AG09309 (cell line): ENCODE measurements at places on chromosomes 3 and 15.

- DNase-seq = no peak
Observed at GRCh38 chr3:13710251-13710650, 161.3 kb downstream of the FBLN2 start.

DNA sequence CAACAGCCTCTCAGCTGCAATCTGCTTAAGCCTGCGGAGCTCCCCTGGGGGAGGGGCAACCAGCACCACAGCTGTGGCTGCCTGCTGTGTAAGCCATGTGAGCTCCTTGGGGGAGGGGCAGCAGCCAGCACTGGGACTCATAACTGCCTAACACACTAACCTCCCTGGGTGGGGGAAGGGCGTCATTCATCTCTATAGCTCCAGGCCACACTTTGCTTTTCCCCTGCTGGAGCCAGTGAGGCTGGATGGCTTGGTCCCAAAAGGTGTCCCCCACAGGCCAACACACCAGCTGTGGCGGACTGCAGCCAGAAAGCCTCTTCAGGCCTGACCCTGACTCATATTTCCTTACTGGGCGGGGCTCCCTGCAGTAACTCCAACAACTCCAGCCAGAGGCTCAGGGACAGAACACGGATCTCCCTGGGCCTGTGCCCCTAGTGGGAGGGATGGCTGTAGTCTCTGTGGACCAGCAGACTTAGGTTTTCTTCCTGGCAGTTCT is 129.8 kb downstream of the PPM1L start:
- no peak for DNase-seq

DNA sequence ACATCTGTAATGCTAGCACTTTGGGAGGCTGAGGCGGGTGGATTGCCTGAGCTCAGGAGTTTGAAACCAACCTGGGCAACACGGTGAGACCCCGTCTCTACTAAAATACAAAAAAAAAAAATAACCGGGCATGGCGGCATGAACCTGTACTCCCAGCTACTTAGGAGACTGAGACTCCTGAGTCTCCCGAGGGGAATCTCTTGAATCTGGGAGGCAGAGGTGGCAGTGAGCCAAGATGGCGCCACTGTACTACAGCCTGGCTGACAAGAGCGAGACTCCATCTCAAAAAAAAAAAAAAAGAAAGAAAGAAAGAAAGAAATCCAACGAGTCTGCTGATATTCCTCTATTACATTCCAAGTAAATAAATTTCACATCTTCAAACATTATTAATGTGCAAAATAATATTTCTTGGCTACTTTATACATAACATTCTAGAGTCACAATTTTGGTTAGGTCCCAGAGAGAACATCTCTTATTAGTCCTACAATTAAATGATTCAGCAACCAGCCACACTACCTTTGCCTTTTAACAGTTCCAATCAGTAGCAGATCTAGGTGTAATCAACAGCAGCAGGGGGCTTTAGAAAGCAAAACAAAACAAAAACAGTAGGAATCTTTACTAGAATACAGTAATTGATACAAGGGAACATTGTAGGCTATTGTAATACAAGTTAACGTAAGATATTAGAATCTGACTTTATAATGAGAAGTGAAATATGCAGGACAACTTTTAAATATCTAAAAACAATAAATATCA is 195.8 kb downstream of the TBC1D5 start:
- DNase-seq = no peak

DNA sequence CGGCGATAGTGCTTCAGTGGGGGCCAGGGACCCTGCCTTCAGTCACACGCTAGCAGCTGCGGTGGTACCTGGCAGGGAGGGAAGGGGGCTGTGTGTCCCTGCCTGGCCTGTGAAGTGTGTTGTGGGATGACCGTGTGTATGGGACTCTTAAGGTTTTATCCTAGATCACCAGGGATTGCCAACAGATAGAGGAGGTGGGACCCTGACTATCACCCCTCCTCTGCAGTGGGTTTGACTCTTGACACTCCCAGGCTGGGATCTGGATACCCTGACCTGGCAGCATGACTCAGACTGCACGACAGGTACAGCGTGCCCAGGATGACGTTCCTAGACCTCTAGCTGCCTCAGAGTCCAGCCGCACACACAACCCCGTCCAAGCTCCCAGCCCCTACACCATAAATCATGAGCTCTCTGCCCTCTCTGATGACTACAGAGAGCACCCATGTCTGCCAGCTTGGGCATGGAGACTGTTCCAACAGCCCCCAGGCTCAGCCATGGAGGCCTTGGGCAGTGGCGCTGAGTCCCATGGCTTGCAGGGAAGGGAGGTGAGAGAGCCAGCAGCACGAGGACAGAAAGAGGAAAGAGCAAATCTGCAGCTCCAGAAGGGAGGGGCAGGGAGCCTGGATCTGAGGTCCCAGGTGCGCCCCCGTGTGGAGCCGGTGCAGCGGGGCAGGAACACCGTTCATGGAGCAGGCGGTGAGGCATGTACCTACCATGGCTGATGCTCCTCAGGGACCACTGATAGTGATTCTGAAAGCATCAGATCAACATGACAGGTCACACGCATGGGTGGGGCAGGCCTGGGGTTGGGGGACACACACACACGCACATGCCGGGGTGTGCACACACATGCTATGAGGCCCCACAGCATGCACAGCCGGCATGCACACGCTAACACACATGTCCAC is 71.0 kb downstream of the ADAMTS7 start:
- no peak for DNase-seq

- no peak for DNase-seq
Observed at GRCh38 chr3:158531334-158531733, 39.7 kb upstream of the MLF1 start.

DNA sequence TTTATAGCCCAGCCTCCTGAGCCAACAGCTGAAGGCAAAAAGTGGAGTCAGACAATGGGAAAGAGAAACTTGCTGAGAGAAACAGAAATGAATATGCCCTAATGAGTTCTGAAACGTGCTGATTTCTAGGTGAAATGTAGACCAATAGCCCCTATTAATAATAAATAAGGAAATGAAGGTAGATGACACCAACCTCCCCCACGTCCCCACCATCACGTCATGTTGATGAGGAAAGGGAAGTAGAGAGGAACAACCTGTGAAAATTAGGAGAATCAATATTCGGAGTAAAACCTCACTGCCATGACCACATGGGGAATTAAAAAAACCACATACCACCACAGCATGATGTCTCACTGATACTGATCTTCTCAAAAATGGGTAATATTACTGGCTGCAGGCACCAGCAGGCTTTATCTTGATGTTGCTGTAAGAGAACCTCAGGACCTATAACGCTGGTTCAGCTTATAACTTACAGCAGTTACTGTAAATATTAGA is 64.0 kb downstream of the KAT2B start:
- DNase-seq = no peak

DNA sequence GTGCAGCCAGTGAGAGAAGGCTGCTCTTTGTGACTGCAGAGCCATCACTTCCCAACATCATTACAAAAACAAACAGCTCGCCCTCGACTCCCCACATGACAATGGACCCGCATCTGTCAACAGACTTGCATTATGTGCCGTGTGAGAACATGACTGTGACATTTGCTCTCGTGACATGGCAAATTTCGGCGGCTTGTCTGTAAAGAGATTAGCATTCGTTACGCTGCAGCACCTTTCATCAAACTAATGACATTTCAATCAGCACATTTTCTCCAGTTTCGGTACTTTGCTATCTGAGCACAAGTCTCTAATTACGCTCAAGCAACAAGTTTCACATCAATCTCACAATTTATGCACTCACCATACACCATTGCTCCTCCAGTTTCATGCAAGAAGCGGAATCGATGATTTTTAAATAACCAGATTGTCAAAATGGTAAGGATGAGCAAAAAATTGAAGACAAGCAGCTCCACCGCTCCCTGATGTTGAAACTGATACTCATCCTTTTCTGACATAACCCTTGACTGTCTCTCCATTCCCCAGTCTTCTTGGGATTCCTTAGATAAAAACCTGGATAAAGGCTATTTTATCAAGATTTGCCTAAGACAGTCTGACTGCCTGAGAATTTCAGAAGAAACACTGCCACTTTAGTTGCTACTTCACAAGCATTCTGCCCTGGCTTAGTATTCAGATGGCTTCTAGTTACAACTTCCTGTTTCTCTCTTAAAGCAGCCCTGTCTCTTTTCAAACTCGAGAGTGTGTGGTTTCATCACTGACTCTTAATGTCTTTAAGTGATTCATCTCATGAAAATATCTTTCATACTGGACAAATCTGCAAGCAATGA is at the start of gene SLC9A9:
SLC9A9 (minus strand) TSS at position 682 of the 845 bp plus-strand sequence; CDS start at position 536, 146 bp downstream.
- peak; percentile 67 for DNase-seq

DNA sequence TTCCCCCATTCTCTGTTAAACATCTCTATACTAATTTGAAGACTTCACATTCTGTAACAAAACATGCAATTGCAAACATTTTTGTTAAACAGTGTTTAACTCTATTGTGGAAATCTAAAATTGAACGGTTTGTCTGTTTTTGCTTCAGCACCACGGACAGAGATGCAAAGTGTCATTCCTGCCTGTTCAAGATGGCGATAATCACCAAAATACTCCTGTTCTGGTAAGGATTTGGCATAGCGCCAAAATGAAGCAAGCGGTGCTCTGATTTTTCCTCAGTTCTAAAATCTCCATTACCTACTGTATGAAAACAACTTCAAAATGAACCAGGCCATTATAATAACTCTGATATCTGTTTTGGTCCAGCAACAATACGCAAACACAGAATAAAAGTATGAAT is 129.7 kb upstream of the TUSC7 start:
- DNase-seq = no peak

- DNase-seq = no peak
Observed at GRCh38 chr3:127749787-127750225, 72.5 kb downstream of the MGLL start.

DNA sequence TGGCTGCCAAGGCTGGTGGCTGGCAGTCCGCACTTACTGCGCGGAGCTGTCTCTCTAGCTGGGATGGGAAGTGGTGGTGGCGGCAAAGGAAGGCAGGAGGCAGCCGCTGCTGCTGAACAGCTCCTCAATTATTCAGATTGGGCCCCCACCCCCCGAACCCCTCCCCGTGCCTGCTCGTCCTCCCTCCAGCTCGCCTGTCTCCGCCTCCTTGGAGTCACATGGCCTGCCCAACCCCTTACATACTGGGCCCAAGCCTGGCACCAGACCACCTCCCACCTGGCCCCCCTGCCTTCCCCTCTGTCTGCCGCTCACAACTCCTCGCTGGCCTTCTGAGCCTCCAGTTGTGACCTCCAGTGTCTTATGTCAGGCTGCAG is at the start of gene SLC7A14:
SLC7A14 (minus strand) TSS at position 139 of the 374 bp plus-strand sequence. CDS start 59,139 bp downstream, outside the sequence.
- no peak for DNase-seq

GRCh38 chr3:167493244-167493643 is 19.4 kb upstream of the SERPINI2 start:
- DNase-seq = no peak

DNA sequence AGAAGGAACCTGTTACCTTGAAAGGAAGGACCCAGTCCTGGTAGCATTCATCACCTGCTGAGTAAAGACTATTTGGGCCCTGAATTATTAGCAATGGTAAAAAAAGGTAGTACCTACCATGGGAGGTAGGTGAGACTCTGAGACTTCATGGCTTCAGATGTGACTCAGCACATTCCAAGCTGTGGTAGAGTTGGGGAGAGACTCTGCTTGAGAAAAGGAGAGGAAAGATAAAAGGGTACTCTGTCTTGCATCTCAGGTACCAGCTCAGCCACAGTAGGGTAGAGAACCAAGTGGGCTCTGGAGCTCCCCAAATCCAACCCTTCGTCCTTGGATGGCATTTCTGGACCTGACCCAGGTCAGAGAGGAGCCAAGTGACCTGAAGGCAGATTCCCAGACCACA is 430.4 kb downstream of the TBL1XR1 start:
- no peak for DNase-seq

DNA sequence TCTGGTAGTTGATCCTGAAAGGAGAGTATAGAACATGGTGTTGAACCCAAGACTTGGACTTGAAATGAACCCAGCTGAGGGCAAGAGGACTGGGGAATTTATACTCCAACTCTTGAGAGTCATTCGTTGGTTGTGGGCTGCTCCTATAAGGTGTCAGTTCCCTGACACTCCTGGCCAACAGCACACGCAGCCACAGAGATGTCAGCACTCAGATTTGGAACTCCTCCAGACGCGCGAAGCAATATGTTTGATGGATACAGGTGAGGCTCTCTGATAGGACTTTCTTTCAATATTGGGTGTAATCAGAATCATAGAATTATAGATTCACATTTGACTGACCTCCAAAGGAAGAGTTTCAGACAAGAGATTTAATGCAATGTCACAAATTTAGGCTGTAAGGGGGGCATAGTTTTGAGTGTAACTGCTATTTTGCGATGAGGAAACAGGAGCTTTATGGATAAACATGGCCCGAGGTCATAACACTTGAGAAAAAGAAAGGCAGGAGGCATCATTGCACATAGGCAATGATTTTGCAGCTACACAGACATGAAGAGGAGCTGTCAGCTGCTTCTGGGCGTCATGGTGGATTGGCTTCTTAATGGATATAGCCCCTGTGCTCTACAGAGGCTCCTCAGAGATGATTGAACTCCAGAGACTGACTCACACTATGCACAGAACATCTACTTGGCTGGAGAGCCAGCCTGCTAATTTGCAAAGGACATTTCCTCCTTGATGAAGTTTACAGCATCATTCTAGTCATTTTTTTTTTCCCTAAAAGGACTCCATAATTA is 569.2 kb upstream of the RGMA start:
- DNase-seq = no peak

DNA sequence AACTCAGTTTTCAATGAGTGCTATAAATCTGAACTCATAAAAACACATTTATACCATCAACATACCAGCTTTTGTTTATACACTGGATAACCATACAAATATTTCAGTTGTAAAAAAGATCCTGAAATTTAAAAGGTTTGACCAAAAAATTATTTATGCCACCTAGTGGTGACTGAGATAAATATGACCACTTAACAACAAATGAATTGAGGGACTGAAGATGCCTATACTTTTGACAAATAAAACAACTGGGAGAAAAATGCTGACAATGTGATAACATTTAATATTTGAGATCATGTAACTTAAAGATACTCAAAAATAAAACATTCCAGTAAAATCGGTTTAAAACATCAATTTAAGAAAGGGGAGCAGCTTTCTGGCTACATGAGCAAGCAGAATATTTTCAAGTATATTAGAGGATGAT is 30.4 kb downstream of the ATG3 start:
- peak; percentile 3 for DNase-seq

- no peak for DNase-seq
Observed at GRCh38 chr15:95874637-95875036, 455.9 kb upstream of the NR2F2 start.

DNA sequence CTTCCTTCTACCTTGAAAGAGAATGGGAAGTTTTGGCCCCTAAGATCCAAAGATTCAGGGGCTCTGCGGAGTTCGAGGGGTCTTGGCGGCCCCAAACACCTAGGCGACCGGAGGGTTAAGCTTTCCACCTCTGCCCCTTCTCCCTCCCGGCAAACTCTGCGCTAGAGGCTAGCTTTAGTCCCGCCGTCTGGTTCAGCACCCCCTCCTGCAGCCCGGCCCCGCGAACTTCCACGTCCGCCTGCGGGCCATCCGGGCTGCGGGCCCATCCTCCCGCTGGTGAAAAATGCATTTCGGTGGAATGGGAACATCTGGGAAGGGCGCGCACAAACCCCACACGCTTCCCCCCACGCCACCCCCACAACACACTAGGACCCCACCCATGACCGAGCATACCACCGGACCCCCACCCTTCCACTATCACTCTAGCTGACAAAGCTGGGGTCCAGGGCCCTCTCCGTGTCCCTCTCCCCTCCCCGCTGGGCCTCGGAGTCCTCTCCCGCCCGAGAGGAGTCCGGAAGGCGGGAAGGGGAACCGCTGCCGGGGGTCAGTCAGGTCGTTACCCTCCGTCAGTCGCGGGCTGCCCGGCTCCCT is 1.0 kb downstream of the SHOX2 start:
- no peak for DNase-seq
